ENCODE measurements at places on chromosomes 13 and 19.

GRCh38 chr19:3095441-3096191 is 1.5 kb downstream of the GNA11 start:
- peak; percentile 30 for DNase-seq

DNA sequence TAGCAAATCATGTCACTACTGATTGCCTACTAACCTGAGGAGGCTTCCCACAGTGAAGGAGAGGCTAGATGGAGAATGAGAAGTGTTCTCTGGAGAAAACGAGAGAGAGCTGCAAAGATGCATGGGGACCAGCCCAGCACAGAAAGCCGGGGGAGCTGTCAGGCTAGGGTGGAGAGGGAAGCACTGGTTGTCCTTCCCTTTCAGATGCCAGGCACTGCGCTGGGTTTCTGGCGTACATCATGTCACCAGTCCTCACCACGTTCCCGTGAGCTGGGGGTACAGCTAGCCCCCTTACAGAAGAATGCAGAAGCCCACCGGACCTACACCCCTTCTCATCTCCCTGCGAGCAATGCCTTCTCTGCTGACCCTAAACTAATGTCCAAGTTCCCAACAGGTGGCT is 86.0 kb downstream of the STK24 start:
- no peak for DNase-seq

DNA sequence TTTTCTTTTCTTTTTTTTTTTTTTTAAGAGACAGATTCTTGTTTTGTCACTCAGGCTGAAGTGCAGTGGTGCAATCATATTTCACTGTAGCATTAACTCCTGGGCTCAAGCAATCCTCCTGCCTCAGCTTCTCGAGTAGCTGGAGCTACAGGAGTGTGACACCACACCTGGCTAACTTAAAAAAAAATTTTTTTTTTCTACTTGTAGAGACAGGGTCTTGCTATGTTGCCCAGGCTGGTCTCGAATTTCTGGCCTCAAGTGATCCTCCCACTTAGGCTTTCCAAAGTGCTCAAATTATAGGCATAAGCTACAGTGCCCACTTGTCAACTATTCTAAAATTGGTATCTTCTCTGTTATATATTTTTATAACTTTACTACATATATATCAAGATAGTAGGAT is 6.6 kb downstream of the ELF1 start:
- no peak for DNase-seq

GRCh38 chr19:16445238-16446107 is 26.3 kb downstream of the EPS15L1 start:
- no peak for DNase-seq

- DNase-seq, result no peak
These were observed 6.1 kb upstream of the GSK3A start for GRCh38 chr19:42248270-42249148.

- DNase-seq, result no peak
These were observed 13.4 kb downstream of the CAPS start for GRCh38 chr19:5927441-5927821.

DNA sequence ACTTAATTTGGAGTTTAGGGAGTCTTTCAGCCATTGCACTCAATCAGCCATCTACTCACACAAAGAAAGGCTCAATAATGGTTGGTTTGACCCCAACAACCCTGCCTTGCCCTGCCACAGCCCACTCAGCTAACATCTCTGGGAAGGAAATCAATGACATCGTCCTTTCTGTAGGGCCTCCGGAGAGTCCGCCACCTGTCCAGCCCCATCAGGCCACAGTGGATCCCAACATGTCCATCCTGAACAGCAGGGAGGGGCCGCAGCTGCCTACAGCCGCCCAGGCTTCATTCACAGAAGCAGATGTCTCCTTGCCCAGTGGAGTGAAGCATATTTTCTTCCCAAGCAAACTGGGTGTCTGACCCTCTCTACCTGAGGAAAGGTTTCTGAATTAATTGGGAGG is 4.2 kb upstream of the CDX2 start:
- DNase-seq, result no peak

- no peak for DNase-seq
These were observed 36.7 kb upstream of the USPL1 start for GRCh38 chr13:30580852-30581502.

- DNase-seq, result peak; percentile 82
These were observed at the start of the genes ATF5 and NUP62 for GRCh38 chr19:49929121-49929610. Gene ATF5 (plus strand): TSS chr19:49929205. CDS start chr19:49930851, 1,646 bp downstream. Gene NUP62 (minus strand): TSS chr19:49929504. CDS start chr19:49909807, 19,697 bp downstream.

DNA sequence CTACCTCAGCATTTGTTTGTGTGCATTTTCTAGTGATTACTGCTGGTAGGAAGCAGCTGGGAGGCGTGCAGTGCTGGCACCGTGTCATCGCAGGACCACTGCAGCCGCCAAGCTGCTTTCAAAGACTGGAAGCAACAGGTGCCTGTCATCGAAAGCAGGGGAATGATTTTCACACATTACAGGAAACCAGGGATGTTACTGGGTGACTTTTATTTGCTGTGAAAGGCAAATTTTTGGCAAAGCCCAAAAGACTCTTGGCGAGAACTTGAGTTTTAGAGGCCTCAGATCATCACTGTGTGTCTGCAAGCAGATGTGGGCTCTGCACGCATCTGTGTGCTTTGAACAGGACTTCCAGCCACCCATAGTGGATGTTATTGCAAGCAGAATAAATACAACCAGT is 176.4 kb downstream of the FLT1 start:
- no peak for DNase-seq

- DNase-seq, result no peak
These were observed 27.5 kb upstream of the TMEM255B start for GRCh38 chr13:113731192-113732175.

DNA sequence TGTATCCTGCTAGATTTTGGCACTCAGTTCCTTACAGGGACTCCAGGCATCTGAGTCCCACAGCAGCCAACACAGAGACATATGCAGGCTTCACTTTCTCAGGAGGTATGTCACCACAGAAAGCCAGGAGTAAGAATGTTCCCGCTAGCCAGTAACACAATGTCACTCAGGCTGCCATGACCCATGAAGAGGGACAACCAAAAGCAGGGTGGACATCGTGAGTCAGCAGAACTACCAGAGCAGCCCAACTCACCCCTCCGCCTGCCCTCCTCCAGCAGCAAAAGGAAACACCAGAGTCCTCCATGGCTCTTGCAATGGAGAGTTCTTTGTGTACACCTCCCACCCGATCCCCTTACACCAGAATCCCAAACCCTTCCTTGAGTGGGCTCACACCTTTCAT is 95.4 kb downstream of the CRYL1 start:
- no peak for DNase-seq

DNA sequence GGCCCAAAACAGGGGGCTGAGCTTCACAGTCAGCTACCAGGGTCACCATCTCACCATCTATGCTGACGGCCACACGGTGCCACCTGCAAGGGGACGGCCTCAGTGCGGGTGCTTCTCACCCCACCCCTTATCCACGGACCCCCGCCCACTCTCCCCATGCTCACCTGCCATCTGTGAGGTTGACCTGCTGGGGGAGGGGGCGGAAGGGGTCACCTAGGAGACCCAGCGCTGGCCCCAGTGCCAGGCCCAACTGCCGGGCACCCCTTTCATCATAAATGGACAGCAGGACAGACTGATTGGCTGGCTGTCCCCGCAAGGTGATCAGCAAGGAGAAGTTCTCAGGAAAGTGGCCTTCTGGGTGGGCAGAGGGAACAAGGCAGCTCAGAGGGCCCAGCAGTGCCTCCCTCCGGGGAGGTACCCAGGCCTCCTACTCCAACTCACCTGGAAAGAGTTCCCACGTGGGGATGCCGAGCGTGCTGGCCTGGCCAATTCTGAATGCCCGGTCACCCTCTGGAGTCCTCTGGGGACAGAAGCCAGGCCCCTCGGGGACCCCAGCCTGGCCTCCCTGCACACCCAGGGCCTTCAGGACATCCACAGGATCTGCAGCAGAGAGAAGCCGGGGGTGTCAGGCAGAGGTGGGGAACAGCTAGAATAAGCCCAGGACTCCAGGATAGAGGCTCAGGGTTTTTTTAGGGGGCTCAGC is 4.5 kb downstream of the COL5A3 start:
- DNase-seq, result no peak
